ENCODE measurements at places on chromosomes 3 and 15.

DNA sequence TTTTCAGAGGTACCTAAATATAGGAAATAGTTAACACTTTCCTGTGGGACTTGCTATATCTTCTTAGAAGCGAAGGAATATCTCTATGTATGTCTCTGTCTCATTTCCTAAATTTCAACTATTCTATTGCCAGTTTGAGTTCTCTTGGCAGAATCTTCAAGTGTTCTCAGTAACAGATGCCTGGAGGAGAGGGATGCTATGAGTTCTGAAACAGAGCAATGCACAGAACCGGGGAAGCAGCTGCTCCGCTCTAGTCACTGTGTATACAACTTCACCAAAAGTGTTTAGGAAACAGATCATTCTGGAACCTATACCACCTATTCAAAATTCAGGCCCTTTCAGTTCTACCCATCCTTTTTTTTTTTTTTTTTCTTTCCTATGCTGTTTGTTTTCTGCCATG lies 144.6 kb downstream of the RORA start:
- DNase-seq, result no peak

DNA sequence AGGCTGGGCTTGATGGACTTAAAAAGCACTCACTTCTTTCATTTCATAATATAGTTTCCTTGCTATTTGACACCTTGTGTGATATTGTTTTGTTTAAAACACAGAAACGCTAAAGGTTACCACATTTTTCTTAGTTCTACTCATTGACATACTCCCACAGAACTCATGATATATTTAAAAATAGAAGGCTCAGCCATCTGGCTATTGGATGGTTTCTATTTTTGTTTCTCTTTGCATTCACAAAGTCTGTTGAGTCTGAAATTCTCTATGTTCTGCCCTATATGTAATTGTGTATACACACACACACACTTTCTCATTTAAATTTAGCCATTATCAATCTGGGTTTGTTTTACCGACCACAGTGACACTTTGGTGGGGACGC lies 128.2 kb downstream of the SOX2 start:
- DNase-seq, result no peak

DNA sequence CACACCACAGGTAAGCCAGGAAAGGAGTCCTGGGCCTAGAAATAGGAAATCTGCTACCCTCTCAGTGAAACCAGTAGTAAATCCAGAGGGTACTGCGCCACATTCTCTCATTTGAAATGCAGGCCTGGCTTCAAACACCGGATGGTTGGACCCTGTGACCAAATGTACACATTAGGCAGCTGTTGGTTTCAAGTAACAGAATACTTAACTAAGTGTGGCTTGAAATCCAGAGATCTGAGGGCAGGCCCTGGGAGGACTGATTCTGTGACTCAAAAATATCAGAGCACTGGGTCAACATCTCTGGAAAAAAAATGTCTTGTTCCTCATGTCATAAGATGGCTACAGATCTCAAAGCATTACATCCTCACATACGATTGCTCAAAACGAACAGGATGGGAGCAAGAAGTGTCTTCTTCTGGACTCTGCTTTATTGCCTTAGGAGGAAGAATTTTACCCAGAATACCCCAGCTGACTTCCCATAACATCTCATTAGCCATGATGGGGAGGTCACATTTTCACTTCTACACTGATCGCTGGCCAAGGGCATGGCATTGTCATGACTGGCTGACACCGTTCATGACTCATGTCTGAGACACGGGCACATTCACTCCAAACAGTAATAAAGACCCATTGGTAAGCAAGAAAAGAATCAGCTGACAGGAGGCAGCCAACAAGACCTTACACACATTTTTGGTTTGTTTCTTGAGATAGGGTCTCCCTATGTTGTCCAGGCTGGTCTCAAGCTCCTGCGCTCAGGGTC lies 166.0 kb downstream of the ARRDC4 start:
- DNase-seq, result no peak

- DNase-seq, result no peak
Measured at GRCh38 chr3:188656196-188656982, 502.4 kb downstream of the LPP start.

- no peak for DNase-seq
Measured at GRCh38 chr3:110788794-110789193, 282.8 kb upstream of the NECTIN3 start.

- no peak for DNase-seq
Measured at GRCh38 chr15:72113347-72114031, 4.5 kb downstream of the MYO9A start.

DNA sequence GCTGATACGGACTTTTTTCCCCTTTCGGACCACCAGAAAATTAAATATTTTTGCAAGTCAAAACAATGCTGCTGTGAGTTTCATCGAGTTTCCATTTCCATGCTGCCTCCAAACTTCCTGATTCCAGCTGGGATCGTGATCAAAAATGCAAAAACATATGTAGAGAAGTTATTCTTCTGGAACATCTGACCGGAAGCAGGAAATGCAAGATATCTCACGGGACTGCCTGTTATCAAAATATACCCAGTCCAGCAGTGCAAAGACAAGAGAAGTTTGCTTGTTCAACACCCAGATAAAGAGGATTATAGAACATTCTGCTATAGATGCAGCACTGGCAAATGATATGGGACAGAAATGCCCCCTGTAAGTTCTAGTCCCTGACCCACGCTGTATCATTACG lies 726.7 kb upstream of the NR2F2 start:
- DNase-seq, result no peak

- no peak for DNase-seq
Measured at GRCh38 chr3:22565393-22565792, 637.7 kb upstream of the UBE2E2 start.

DNA sequence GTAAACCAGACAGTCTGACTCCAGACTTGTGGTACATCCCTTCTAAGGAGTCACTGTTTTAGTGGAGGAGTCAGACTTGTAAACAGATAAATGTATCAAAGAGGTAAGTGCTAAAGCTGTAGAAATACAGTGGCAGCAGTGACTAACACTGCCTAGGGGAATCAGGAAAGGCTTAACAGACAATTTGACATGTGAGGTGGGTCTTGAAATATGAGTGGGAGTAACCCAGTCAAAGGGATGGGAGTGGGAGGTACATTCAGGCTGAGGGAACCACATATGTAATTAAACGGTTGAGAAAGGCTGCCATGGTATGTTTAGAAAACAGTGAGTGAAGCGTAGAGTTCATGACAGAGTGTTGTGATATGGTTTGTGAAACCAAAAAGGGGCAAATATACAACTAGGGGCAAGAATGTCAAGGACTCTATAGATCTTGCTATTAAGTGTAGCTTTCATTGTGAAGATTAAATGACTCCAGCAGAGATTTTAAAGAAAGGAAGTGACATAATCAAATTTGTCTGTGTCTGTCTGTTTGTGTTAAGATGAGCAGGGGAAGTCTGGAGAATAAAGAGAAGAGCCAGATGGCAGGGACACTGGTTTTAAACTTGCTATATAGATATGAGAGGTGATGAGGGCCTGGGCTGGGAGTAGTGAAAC lies 11.2 kb upstream of the ALCAM start:
- DNase-seq, result no peak

- no peak for DNase-seq
Measured at GRCh38 chr3:169657351-169658124, 6.0 kb downstream of the MECOM start.

DNA sequence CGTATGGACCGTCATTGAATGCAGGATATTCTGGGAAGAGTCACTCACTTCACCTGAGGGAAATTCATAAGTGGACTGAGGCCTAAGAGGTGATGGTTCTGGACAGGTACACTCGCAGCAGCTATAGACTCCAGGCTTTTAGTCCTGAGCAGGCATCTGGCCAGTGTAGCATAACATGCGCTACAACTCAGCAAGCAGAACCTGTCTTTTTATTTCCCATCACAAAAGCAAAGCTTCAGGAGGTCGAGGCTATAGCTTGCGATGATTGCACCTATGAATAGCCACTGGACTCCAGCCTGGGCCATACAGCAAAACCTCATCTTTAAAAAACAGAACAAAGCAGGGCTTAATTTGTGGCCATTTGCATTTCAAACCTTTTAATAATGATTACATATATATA lies 185.8 kb downstream of the KCNH8 start:
- DNase-seq, result no peak

- DNase-seq, result no peak
Measured at GRCh38 chr3:99549957-99550603, 88.3 kb upstream of the COL8A1 start.

GRCh38 chr15:89441295-89441812 lies 55.0 kb downstream of the RHCG start:
- no peak for DNase-seq

- no peak for DNase-seq
Measured at GRCh38 chr3:136546720-136547119, 205.5 kb downstream of the STAG1 start.

DNA sequence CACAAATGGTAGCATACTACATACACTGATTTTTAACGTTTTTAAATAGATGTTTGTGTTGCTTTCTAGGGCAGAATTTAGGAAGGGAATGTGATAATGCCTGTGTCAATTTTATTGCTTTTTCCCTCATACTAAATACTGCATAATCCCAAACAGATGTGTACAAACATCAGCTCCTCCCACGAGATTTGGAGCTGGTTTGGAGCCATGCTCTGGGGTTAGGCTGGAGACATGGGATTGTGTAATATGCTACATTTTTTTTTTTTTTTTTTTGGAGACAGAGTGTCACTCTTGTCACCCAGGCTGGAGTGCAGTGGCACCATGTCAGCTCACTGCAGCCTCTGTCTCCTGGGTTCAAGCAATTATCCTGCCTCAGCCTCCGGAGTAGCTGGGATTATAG lies 80.1 kb downstream of the EBLN2 start:
- no peak for DNase-seq

GRCh38 chr3:191470545-191470944 lies 9.6 kb downstream of the PYDC2 start:
- no peak for DNase-seq

- no peak for DNase-seq
Measured at GRCh38 chr3:182503401-182503800, 289.9 kb upstream of the ATP11B start.

- DNase-seq, result no peak
Measured at GRCh38 chr15:66564136-66565041, 1.4 kb downstream of the LCTL start.

GRCh38 chr3:69868841-69869420 lies 129.7 kb downstream of the MITF start:
- DNase-seq, result no peak

DNA sequence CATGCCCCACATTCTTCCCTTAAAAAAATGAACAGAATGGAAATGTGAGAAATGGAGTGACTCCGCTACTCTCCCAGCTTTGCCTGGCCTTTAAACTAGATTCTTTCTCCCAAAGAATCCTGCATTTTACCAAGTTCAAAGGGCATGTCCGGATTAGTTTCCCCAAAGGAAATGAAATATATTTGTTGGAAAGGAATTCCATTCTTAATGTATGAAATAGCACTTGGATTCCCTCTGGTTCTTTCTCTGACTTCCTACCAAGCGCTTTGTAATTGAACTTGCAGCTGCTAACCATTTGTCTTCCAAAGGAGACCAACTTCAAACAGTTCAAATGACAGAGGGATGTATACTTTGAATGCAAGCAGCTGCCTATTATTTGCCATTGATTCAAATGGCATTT lies 18.9 kb downstream of the MAP2K1 start:
- DNase-seq, result no peak

DNA sequence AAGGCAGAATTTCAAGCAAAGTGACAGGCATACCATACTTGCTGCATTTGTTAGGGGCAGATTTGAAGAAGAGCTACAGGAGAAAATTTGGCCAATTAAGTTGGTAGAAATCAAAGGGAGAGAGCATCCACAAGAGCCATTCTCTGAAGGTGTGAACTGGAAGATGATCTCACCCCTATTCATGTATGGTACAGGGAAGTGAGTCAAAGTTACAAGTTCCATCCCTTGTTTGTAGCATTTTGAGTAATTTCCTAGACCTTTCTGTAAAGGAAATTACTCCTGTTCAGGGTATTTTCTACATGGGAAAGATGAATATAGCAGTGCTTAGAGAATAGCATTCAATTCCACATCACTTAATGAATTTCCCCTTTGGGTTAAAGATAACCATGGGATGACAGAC lies 28.4 kb downstream of the TTC14 start:
- DNase-seq, result no peak

DNA sequence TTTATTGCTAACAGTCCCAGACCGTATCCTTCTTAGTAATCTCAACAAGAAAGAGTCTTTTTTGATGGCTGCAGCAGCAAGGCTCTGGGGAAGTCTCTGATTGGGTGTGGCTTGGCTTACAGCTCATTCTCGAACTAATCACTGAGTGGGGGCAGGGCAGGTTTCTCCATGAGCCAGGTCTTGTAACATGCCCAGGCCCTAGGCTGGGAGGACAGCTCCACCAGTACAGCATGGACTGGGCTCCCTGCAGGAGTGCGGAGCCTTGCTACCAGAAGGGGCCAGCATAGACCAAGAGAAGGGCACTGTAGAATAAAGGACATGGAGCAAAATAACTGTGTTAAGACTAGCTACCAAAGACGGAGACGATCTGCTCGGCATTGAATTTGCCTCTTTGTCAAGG lies 7.2 kb downstream of the CD276 start:
- no peak for DNase-seq

DNA sequence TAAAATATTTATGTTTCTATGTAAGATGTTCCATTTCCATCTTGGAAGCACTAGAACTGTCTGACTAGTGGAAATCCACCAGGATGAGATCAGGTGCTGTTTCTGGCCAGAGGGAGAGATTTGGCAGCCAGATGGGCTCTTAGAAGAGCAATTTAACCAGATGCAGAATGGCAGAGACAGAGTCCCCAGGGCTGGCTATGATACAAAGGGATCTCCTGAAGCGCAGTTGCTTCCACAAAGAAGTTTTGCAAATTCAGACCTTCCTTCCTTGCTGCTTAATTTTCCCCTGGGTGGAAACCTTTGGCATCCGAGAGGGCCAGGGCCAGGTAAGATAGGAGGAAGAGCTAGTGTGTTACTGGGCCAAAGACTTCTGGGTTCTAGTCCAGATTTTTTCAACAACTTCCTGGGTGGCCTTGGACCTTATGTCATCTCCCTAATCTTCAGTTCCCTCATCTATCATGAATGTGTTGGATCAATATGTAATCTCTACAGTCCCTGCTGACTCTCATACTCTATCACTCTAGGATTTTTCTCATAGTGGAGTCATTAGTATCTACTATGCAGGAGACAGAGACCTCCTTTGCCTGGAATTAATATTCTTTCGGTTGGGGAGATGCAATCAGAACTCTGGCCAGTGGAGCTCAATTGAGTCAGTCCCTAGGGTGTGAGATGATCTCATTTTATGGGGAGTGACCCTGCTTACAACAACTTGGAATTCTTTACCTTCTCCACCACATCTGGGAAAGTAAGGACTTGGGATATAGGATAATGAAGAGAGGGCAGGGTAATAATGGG lies 41.1 kb upstream of the NDUFB4 start:
- DNase-seq, result no peak

Measured in Panc1 (cell line).